ENCODE measurements at places on chromosomes 7 and 10. TPM values are rescaled to one million over a fixed set of nuclear protein-coding genes. Genes with fewer than 3 reads are reported as not detected.

DNA sequence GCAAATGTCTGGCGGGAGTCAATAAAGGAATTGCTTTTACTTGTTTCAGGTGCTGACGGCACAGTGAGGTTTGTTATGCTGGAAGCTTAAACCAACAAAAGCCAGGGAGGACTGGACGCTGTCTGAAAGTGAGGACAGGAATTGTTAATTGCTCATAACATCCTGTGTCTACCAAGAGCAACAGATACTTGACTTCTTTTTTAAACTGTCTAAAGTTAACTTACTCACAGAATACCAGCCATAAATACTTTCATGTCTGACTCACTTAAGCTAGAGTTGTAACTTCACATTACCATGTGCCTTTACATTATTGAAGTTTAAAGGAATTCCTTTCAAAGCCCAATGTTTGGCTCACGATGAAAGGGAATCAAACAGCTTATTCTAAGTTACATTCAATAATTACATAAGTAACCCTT, 252.7 kb upstream of the SHH start:
- no peaks in the 10 kb centered on the region for H3K36me3 ChIP-seq
- no peak overlapping the region for H3K4me3 ChIP-seq
- no peaks in the 10 kb centered on the region for H3K4me1 ChIP-seq
- DNase-seq, result peak; percentile 5
- H3K27ac ChIP-seq, result no peak overlapping the region

GRCh38 chr7:106165337-106165736, 53.2 kb upstream of the SYPL1 start:
- peak; percentile 36 for DNase-seq
- no peak overlapping the region for H3K4me3 ChIP-seq
- no peak overlapping the region for H3K27ac ChIP-seq
- no peaks in the 10 kb centered on the region for H3K36me3 ChIP-seq

DNA sequence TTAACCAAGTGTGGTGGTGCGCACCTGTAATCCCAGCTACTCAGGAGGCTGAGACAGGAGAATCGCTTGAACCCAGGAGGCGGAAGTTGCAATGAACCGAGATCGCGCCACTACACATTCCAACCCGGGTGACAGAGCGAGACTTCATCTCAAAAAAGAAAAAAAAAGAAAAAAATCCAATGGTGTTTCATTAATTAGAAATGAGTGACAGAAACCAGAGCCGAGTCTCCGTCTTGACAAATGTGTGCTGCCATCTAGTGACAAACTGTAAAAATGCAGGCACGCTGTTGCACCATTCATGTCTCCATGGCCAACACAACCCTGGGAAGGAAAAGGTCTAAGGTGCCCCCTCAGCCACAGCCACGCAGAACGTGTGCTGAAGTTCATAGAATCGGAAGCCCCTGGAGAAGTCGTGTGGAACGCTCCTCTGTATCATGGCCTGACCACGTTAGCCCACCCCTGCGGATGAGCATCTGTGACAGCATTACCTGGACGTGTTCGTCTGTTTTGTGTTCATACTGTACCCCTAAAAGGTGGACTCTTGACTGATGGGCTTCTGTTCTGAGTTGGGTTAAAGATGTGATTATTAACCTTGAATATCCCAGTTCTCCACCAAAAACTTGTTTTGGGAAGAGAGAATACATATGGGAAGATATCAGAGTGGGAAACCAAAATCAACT, 94.9 kb downstream of the LYZL2 start:
- H3K4me3 ChIP-seq, result no peak overlapping the region
- H3K36me3 ChIP-seq, result no peaks in the 10 kb centered on the region
- H3K27ac ChIP-seq, result no peak overlapping the region
- H3K4me1 ChIP-seq, result 0 out of 2 replicates have a peak, but pooled peaks cover 2% of the 10 kb centered on the region

GRCh38 chr7:96089511-96089910, 232.4 kb downstream of the SLC25A13 start:
- H3K36me3 ChIP-seq, result no peaks in the 10 kb centered on the region
- no peak overlapping the region for H3K4me3 ChIP-seq
- H3K27ac ChIP-seq, result no peak overlapping the region
- H3K27me3 ChIP-seq, result no peaks in the 10 kb centered on the region
- DNase-seq, result no peak

DNA sequence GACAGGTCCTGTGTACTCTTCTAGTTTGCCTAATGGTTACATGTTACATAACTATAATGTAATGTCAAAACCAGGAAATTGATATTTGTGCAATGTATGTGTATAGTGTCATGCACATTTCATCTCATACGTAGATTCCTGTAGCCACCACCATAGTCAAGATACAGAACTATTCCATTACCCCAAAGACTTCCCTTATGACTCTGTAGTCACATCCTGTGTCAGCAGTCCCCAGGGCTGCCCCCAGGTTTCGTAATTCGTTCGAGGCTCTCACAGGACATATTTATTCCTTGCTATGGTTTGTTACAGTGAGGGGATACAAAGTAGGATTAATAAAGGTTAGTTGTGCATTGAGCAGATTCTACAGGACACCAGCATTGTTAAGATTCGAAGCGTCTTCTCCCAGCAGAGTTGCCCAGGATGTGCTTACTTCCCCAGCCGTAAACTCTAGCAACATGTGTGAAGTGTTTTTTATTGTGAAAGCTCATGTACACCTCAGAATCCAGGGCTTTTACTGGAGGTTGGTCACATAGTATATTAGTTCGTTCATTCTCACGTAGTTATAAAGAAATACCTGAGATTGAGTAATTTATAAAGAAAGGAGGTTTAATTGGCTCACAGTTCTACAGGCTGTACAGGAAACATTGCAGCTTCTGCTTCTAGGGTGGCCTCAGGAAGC, 18.6 kb downstream of the RABGEF1 start:
- no peak overlapping the region for H3K4me3 ChIP-seq

DNA sequence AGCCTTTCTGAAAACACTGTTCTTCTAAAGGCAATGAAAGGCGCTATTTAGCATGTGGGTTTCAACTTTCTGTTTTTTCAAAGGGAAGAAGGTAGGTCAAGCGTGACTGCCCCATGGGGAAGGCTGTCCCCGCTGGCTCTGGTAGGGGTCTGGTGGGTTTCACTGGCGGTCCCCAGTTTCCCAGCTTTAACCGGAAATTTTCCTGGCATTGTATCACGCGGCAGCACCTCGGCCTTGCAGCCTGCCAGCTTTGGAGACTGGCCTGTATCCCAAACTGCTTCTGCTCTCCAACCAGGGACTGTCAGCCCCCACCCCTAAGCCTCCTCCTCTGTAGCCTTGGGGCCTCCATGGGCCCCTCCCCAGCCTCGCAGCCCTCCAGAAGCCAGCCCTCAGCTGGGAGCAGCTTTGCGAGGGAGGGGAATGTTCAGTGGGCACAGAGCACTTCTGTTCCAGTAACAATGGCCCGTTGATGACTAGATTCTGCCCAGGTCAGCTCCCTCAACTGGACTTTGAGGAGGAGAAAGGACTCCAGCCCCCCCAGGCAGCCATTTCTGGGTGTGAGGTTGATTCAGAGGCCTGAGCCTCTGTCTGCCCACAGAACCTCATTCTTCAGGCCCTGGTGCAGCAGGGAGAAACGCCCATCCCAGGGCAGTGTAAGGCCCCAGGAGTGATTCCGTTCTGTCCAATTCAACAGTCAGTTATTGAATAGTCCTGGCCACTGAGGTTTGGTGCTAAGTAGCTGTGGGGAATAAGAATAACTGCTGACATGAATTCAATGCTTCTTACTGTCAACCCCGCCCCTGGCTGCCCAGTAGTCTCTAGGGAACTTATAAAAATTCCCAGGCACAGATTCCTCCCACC, 17.1 kb downstream of the CHST3 start:
- no peaks in the 10 kb centered on the region for H3K27me3 ChIP-seq
- DNase-seq, result no peak
- peaks cover 40% of the 10 kb centered on the region for H3K4me1 ChIP-seq

- H3K36me3 ChIP-seq, result peaks cover 13% of the 10 kb centered on the region
- DNase-seq, result no peak
- H3K4me1 ChIP-seq, result peaks cover 10% of the 10 kb centered on the region
- H3K4me3 ChIP-seq, result no peak overlapping the region
- no peak overlapping the region for H3K27ac ChIP-seq
- H3K27me3 ChIP-seq, result no peaks in the 10 kb centered on the region
Observed at GRCh38 chr7:47310020-47310419, 271.9 kb downstream of the TNS3 start.

ZP3 gene
- 0.83 TPM for total RNA-seq

VSIR gene
- total RNA-seq, result 5.0 TPM

TCF7L2 gene
- 1.3 TPM for total RNA-seq

Measured in IMR-90 (cell line).